ENCODE measurements at places on chromosomes 3 and 15.

GRCh38 chr3:120428924-120429323 lies 21.9 kb downstream of the FSTL1 start:
- no peak for DNase-seq

DNA sequence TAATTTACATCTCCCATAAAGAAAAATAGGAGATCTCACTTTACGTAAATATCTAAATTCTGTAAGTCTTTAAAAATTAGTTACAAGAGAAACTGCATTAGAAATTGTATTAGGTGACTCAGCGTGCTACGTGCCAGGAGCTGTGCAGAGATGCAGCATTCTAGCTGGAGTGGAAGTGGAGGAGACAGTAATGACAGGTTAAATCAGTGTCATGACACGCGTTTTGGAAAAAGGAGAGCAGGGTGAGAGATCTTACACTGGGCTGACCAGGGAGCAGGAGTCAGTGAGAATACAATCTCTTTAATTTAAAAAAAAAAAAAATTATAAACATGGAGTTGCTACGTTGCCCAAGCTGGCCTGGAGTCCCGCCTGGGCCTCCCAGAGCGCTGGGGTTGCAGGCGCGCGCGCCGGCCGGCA lies 635 bp downstream of the TUBGCP5 start:
- no peak for DNase-seq

- no peak for DNase-seq
Observed at GRCh38 chr15:42083605-42083908, 10.8 kb downstream of the PLA2G4D start.

GRCh38 chr15:49813625-49814024 lies 192.8 kb downstream of the DTWD1 start:
- DNase-seq, result no peak

GRCh38 chr3:101011136-101011535 lies 17.9 kb upstream of the ABI3BP start:
- no peak for DNase-seq

- DNase-seq, result no peak
Observed at GRCh38 chr15:60889006-60889405, 340.1 kb downstream of the RORA start.

DNA sequence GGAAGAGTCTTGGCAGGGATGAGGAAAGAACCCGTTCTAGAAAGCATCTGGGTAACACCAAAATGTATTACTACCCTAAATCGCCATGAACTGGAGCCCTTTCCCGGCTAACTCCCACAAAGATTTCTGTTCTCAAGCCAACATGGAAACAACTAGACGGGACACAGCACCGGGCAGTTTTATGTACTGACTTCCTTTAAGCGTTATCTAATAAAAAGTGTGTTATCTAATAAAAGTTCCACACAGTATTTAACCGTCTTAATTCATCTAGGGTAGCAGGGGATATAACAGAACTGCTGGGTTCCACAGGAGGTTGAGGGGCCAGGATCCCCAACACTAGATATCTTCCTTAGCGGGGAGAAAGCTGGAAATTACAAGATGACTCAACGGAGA lies 347 bp upstream of the C3orf62 start:
- DNase-seq, result no peak

DNA sequence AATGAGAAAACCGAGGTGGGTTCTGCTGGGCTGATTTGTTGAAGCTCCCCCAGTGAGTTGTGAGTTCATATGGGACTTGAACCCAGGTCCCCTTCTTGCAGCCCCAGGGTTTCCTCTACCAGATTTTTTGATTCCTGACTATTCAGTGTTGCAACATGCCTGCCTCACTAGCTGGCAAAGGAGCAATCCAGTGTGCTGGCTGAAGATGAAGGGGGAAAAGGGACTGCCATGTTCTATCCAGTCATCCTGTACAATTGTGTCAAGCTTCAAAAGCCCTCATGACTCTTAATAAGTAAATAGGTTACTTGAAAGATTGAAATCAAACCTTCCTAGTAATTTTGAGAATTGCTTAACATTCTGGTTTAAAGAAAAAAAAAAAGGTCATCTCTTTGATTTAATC lies 211.5 kb upstream of the TP63 start:
- no peak for DNase-seq

DNA sequence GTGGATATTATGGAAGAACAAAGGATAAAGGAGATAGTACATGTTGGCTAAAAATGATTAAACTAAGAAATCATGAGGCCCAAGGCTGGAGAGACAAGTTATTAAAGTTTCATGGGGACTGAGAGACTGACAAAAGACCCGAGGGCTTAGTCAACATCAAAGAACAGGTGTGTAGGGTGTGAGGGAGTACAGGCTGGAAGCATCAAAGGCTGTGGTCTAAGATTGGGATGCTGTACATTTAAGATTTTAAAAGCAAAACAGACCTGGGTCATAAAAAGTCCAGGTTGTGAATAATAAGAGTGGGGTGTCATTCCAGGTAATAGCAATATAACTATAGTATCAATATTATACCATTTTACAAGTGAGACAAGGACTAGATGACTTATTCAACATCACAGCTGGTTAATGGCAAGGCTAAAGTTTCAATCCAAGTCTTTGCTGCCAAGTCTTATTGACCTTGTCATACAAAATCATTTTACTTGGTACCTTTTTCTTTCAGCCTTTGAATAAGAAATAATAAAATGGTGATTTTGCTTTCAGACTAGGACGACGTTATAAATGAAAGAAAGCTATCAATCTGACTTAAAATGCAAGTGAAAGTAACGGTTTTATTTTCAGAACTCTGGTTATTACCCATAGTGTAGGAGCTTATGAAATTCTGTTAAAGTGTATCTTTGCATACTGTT lies 211.6 kb downstream of the TNIK start:
- DNase-seq, result no peak

GRCh38 chr3:12375572-12375971 lies 86.7 kb downstream of the PPARG start:
- DNase-seq, result no peak

Data from activated CD4-positive, alpha-beta T cell treated with anti-CD3 and anti-CD28 coated beads for 24 hours (primary cell).